ENCODE measurements at places on chromosomes 16 and 17. TPM values are rescaled to one million over a fixed set of nuclear protein-coding genes. Genes with fewer than 3 reads are reported as not detected.
A peak's percentile ranks its signal among the peaks of the same experiment; 100 is the strongest.

GRCh38 chr16:85428899-85429775, 184.0 kb upstream of the GSE1 start:
- H3K4me3 ChIP-seq = no peak overlapping the region
- no peak for DNase-seq
- H3K36me3 ChIP-seq = no peaks in the 10 kb centered on the region
- no peak overlapping the region for H3K27ac ChIP-seq

- H3K4me3 ChIP-seq = no peak overlapping the region
- H3K4me1 ChIP-seq = no peaks in the 10 kb centered on the region
- no peak overlapping the region for H3K27ac ChIP-seq
- no peak for DNase-seq
- no peaks in the 10 kb centered on the region for H3K27me3 ChIP-seq
- H3K36me3 ChIP-seq = no peaks in the 10 kb centered on the region
These were observed 33.4 kb upstream of the TBX2 start for GRCh38 chr17:61366076-61366714.

DNA sequence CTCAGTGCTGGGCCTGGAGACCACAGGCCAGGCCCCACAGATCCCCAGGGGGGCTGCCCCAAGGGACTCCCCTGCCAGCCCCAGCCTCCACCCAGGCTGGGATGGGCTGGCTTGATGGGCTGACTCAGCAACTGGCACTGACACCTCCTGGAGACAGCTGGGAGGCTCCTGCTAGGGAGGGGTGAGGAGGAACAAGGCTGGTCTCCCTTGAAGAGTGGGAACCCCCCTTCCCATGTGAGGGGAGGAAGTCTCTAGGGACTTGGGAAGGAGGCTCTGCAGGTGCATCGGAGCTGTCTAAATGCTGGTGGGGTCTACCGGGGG, 10.4 kb downstream of the NHERF1 start:
- peaks cover 44% of the 10 kb centered on the region for H3K4me1 ChIP-seq
- no peak overlapping the region for H3K4me3 ChIP-seq
- H3K36me3 ChIP-seq = no peaks in the 10 kb centered on the region
- DNase-seq = no peak
- no peak overlapping the region for H3K27ac ChIP-seq
- H3K27me3 ChIP-seq = no peaks in the 10 kb centered on the region

DNA sequence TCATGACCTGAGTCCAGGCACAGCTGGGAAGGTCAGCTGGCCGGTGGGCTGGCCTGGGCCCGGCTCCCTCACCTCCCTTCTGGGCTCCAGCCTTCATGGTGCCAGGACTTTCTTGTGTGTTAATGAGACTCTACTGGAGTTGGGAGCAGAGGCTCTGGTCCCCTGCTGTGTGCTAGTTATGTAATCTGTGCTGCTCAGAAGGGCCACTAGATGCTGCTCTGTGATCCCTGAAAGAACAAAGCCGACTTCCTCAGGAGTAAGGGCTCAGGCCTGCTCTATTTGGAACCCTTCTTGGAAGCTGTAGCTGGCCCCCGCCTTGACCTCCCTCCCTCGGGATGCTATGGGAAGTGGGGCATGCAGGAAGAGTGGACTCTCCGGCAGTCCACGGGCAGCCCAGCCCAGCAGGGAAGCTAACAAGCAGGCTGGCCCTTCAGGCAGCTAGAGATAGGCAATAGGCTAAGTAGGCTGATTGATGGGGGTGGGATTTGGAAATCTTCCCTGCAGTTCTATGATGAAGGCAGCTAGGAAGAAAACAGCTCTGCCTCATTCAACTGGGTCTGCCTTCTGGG, 3.3 kb upstream of the CDK5R1 start:
- H3K4me3 ChIP-seq = no peak overlapping the region
- H3K4me1 ChIP-seq = peaks cover 22% of the 10 kb centered on the region
- no peaks in the 10 kb centered on the region for H3K27me3 ChIP-seq
- DNase-seq = peak; percentile 77

DNA sequence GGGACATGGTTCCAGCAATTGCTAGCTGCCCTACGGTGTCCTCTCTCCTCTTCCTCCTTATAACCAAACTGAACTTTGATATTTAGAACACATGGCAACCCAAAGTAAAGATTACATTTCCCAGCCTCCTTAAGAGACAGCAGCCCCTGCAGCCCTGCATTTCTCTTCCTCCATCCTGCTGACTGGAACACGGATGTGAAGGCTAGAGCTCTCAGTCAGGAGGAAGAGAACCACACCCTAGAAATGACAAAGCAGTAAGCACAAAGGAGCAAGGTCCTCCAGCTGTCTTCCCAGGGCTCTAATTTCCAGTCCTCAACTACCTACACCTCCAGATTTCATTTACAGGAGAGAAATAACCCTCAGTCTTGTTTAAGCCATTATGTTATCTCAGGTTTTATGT, 10.9 kb downstream of the DYNC1LI2 start:
- no peaks in the 10 kb centered on the region for H3K4me1 ChIP-seq
- no peak for DNase-seq
- H3K36me3 ChIP-seq = peaks cover 66% of the 10 kb centered on the region
- no peak overlapping the region for H3K4me3 ChIP-seq

DNA sequence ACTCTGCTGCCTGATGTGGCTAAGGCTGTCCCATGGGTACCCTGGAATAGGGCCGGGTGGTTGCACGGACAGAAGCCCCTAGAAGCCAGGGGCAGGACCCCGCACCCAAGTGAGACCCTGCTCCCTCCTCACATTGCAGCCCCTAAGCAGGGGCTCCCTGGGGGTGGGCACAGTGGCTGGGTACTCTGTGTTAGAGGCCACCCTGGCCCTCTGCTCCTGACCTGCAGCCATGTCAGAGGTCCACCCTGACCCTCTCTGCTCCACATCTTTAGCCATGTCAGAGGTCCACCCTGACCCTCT, 2.1 kb downstream of the CBFA2T3 start:
- no peak overlapping the region for H3K4me3 ChIP-seq
- peak overlapping the region; percentile 84 for H3K27ac ChIP-seq
- DNase-seq = no peak
- peaks cover 89% of the 10 kb centered on the region for H3K4me1 ChIP-seq
- H3K27me3 ChIP-seq = no peaks in the 10 kb centered on the region

Gene ADCY9
- total RNA-seq = 1.7 TPM

Gene EVPLL
- not detected for total RNA-seq

Gene FNDC8
- not detected for total RNA-seq

Gene HSD17B2
- total RNA-seq = not detected

Gene HID1
- 1.7 TPM for total RNA-seq

Gene CRISPLD2
- 0.25 TPM for total RNA-seq

All from B cell (primary cell).